ENCODE measurements at places on chromosomes 3 and 15.

GRCh38 chr3:25293736-25294135, 134.3 kb upstream of the RARB start:
- H3K27ac ChIP-seq = no peak overlapping the region
- no peaks in the 10 kb centered on the region for H3K36me3 ChIP-seq
- no peaks in the 10 kb centered on the region for H3K4me1 ChIP-seq
- no peaks in the 10 kb centered on the region for H3K27me3 ChIP-seq

DNA sequence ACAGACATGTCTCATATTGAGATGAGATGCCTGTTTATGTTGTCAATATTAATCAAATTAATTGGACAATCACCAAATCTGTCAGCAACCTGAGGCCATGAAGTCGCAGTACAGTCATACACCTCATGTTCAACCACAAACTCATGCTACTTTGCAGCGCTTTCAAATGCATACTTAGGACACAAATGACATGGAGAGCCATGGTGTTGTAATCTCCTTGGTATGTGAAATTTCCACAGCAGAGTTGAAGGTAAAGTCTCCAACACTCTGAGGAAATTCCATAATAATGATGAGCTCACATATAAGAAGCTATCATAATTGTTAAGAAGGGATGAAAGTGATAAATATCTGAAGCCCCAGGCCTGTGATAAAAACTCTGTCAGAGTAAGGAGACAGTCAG, 873.9 kb downstream of the MCTP2 start:
- no peaks in the 10 kb centered on the region for H3K27me3 ChIP-seq
- H3K4me3 ChIP-seq = no peak overlapping the region
- H3K27ac ChIP-seq = no peak overlapping the region
- no peak for DNase-seq
- H3K36me3 ChIP-seq = no peaks in the 10 kb centered on the region

DNA sequence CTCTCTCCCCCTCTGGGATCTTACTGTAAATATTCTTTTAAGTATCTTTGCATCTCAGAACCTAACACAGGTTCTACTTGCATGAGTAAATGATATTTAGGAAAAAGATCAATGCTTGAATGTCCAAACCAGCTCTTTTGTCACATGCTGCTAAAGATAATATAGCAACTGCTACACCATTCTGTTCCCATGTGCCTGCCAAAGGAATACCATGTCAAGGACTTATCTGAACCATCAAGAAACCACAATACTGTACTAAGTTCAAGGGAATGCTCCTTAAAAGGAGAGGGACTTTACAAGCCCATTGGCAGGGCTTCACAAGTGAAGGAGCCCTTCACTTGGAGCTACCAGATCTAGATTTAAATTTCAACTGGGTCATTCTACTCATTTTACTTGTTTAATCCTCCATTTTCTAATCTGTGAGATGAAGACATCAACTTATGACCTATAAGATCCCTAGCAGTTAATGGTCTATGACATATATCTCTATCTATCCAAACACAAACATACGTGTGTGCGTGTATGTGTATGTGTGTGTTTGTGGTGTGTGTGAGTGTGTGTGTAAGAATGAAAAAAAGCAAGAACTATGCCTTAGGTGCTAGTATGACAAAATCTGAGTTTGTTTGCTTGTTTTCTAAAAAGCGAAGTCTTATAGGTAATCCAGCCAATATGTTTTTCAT, 13.0 kb upstream of the SEC62 start:
- no peak for DNase-seq
- H3K27ac ChIP-seq = no peak overlapping the region
- H3K27me3 ChIP-seq = peaks cover 5% of the 10 kb centered on the region
- H3K36me3 ChIP-seq = peaks cover 1% of the 10 kb centered on the region

- no peak overlapping the region for H3K4me3 ChIP-seq
- DNase-seq = no peak
- no peaks in the 10 kb centered on the region for H3K27me3 ChIP-seq
- H3K4me1 ChIP-seq = no peaks in the 10 kb centered on the region
- H3K27ac ChIP-seq = no peak overlapping the region
Observed at GRCh38 chr3:58285334-58285733, 20.7 kb upstream of the RPP14 start.

DNA sequence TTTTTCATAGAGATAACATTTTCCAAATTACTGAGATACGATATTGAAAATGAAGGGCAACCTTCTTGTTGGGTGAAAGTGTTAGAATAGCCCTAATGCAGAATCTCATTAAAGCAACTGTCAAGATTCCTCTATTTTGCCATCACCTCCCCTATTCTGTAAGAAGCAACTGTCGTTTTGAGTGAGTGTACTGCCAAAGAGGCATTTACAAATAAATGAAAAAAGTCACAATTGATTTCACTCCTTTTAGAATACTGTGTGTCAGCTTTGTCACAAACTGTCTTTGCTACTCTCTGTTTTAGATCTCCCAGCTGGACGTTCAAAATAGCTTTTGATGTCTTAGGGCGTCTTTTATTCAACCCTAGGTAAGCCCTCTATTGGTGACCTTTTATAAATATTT, 322.8 kb upstream of the NAALADL2 start:
- H3K36me3 ChIP-seq = no peaks in the 10 kb centered on the region
- DNase-seq = no peak
- H3K4me3 ChIP-seq = no peak overlapping the region
- H3K27me3 ChIP-seq = no peaks in the 10 kb centered on the region
- no peaks in the 10 kb centered on the region for H3K4me1 ChIP-seq

DNA sequence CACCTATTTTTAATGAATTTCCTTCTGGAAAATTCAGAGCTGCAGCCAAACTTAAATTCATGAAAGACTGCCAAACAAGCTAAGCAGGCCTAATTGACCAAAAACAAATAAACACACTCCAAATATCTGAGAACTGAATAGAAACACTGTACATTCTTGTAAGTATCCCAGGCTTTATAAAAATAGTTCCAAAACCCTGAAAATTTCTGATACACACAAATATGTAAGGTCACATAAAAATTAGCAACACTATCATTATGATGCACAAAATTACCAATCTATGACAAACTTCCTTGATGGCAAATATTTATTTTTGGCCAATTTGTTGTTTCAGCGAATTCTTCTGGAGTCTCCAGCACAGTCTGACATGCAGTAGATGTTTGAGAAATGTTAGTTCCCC, 117.9 kb upstream of the UBE2E2 start:
- H3K4me3 ChIP-seq = no peak overlapping the region
- no peak overlapping the region for H3K27ac ChIP-seq
- no peaks in the 10 kb centered on the region for H3K36me3 ChIP-seq
- no peaks in the 10 kb centered on the region for H3K27me3 ChIP-seq

DNA sequence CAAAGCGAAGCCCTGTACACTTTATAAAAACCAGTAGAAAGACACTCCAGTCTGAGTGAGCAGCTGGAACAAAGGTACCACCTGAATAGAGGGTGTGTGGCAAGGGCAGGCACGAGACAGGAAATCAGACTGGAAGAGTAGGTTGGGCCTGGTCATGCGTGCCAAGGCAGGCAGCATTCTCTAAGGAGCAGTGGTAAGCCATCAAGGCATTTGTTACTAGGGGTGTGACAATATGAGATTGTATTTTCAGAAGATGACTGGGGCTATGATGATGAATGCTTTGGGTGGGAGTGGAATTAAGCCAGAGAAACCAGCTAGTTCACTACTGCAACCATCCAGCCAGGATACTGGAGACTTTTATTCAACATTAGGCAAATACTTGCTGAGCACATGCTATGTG, 5.0 kb downstream of the JMJD7 start:
- H3K27ac ChIP-seq = no peak overlapping the region
- H3K27me3 ChIP-seq = no peaks in the 10 kb centered on the region
- H3K4me3 ChIP-seq = no peak overlapping the region
- peak; percentile 35 for DNase-seq
- peaks cover 40% of the 10 kb centered on the region for H3K4me1 ChIP-seq

GRCh38 chr3:160556141-160556540, 9.2 kb downstream of the KPNA4 start:
- H3K27ac ChIP-seq = no peak overlapping the region
- no peak for DNase-seq
- H3K36me3 ChIP-seq = peaks cover 29% of the 10 kb centered on the region
- H3K4me3 ChIP-seq = no peak overlapping the region
- no peaks in the 10 kb centered on the region for H3K27me3 ChIP-seq

- H3K27me3 ChIP-seq = no peaks in the 10 kb centered on the region
- H3K4me1 ChIP-seq = peaks cover 23% of the 10 kb centered on the region
- H3K27ac ChIP-seq = no peak overlapping the region
- DNase-seq = no peak
- H3K4me3 ChIP-seq = no peak overlapping the region
Observed at GRCh38 chr3:32495085-32495484, 7.6 kb downstream of the CMTM6 start.

DNA sequence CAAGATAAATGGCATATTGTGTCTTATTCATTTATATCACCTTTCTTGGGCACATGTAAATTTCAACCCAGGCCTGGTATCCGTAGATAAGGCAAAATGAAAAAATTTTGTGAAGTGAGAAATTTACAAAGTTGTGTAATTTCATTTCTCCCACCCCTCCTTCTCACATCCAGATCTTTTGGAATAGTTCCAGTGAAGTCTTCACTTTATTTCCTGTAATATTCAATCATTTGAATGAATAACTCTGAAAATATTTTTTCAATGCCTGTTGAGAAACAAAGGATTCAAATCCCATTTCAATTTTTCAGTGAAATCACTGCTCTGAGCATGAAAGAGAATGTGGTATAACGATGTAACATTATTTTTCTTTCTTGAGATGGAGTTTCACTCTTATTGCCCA, 53.4 kb downstream of the BTLA start:
- no peaks in the 10 kb centered on the region for H3K27me3 ChIP-seq
- peaks cover 6% of the 10 kb centered on the region for H3K4me1 ChIP-seq
- DNase-seq = no peak
- H3K36me3 ChIP-seq = no peaks in the 10 kb centered on the region

DNA sequence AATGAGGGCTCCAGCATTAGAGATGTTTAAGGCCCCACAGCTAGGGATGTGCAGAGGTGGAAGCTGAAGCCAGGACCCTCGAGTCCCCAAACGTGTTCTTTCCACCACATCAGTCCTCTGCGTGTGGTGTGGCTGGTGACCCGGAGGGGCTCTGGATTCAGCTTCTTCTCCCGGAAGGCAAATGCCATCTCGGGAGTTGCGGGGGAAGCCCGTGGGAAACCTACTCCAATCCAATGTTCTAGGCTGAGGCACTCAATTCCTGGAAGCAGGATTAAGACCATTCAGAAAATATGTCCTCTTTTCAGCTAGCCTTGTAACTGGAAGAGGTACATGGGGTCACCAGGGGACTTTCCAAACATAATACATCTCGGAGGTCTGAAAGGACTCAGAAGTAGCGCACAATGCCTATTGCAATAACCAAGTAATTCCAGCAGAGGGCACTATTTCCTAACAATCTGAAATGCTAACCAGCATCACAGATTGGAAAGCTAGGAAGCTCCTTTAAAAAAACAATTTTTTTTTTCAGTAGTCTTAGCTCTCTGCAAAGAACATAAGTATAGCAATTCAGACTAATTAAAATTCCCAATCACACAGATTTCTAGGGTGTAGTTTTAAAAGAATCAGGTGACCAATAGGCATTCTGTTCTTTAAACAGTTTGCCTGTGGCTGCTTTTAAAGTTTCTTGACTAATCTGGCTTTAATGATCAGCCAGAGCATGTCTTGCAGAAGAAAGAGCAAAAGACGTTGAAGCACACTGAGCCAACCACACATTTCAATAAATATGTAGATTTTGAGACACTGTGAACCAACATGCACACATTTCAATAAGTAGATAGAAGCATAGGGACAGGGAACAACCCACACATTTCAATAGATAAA, 36.1 kb downstream of the BNC1 start:
- no peaks in the 10 kb centered on the region for H3K4me1 ChIP-seq
- H3K36me3 ChIP-seq = no peaks in the 10 kb centered on the region
- peaks cover 47% of the 10 kb centered on the region for H3K27me3 ChIP-seq

DNA sequence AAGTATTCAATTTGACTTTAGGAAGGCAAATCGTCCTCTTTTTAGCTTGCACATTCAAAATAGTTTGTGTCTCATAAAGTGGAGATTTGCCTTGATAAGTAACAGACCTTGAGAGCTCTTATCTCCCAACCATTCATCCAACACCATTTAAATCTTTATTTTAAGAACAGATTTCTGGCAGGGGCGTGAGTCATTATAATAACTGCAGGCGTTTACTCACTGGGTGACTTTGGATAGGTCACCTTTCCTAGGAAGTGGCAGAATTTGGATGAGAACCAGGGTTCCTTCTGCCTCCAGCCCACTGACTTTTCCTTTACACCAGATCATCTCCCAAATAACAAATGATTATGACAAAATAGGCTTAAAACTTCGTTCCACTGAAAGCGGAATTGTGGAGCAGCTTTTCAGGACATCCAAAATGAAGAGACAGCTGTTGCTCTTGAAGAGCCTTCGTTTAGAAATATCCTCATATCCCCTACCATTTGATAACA, 5.0 kb downstream of the LMCD1 start:
- H3K27me3 ChIP-seq = peaks cover 2% of the 10 kb centered on the region
- DNase-seq = no peak

DNA sequence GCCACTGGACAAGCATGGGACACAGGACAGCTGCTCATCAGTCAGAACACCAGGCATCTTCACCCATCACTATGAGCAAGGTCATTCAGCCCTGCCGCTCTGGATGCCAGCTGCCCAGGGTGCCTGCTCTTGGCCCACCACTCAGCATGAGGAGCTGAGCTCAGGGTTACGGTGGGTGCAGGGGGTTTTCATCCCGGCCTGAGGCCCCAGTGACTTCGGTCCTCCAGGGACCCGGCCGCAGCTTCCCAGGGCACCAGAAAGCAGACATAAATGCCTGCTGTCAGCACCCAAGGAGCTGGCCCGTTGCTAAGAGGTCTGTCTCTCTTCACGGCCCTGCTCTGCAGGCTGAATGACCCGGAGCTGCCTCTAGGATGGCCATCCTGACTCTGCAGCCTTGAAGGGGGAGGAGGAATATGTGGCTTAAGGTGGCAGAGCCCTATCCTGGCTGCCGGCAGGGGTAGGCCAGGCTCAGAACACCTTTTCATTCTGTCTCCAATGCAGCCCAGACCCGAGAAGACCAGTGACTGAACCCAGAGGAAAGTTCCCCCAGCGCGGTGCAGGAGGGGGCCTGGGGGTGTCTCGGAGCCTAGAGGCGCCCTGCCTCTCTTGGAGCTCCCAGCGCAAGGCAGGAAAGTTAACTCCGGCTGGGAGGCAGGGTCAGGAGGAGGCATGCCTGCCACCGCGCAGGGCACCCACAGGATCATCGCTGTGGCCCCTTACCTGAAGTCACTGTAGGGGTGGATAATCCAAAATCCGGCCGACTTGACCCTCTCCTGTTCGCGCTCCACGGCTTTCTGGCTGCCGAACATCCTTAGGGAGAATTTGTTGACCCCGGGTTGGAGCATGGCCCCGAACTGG, 1.8 kb downstream of the HCN4 start:
- no peak for DNase-seq
- H3K27ac ChIP-seq = no peak overlapping the region
- H3K4me3 ChIP-seq = no peak overlapping the region
- no peaks in the 10 kb centered on the region for H3K36me3 ChIP-seq
- H3K4me1 ChIP-seq = no peaks in the 10 kb centered on the region
- H3K27me3 ChIP-seq = peaks cover 47% of the 10 kb centered on the region

DNA sequence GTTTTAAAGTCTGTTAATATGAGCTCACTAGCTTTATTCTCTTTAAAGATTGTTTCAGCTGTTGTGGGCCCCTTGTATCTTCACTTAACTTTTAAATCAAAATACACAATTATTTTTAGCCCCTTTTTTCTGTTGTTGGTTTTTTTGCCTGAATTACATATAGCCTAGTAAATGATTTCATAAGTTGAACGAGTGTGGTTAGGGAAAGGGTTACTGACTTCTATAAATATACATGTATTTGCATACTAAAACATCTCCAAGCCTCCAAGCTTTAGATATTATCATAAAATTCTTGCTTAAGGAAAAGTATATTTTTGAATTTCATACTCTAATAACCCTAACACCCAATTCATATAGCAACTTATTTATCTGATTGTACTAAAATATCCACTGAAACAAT, 73.2 kb upstream of the ARL6 start:
- no peaks in the 10 kb centered on the region for H3K4me1 ChIP-seq
- DNase-seq = no peak
- no peak overlapping the region for H3K4me3 ChIP-seq
- H3K27me3 ChIP-seq = peaks cover 7% of the 10 kb centered on the region
- no peaks in the 10 kb centered on the region for H3K36me3 ChIP-seq
